Stomach (tissue), 19 donors: ENCODE measurements at places on chromosomes 5 and 9. TPM values are rescaled to one million over a fixed set of nuclear protein-coding genes. Genes with fewer than 3 reads are reported as not detected.

GRCh38 chr9:12856603-12857002 is 81.8 kb downstream of the LURAP1L start:
- H3K27me3 ChIP-seq, result no peaks in the 10 kb centered on the region
- H3K4me1 ChIP-seq, result peaks cover 5% of the 10 kb centered on the region
- H3K27ac ChIP-seq, result no peak overlapping the region
- no peak overlapping the region for H3K4me3 ChIP-seq

GRCh38 chr9:134870746-134871662 is 9.6 kb upstream of the FCN2 start:
- peaks cover 20% of the 10 kb centered on the region for H3K27me3 ChIP-seq
- H3K4me1 ChIP-seq, result no peaks in the 10 kb centered on the region
- no peak for DNase-seq
- no peak overlapping the region for H3K27ac ChIP-seq

DNA sequence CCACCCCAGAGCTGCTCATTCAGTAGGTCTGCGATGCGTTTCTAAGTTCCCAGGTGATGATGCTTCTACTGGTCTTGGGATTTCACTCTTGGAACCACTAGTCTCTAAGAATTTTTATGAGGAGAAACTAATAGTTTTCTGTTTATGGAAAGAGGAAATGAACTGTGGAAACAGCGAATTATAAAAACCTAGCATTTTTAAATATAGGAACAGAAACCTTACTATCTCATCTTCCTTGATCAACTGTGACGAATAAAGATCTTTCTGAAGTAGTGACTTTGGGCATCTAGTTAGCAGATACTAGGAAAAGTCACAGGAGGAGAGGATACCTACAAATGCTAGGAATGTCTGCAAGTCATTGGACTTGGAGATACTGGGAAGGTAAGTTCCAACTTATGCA is 376.8 kb upstream of the RFX3 start:
- H3K27me3 ChIP-seq, result no peaks in the 10 kb centered on the region
- H3K27ac ChIP-seq, result no peak overlapping the region
- no peaks in the 10 kb centered on the region for H3K4me1 ChIP-seq
- no peak for DNase-seq
- H3K36me3 ChIP-seq, result no peaks in the 10 kb centered on the region
- no peak overlapping the region for H3K4me3 ChIP-seq

- no peak for DNase-seq
- H3K4me3 ChIP-seq, result no peak overlapping the region
- no peaks in the 10 kb centered on the region for H3K36me3 ChIP-seq
- H3K27me3 ChIP-seq, result no peaks in the 10 kb centered on the region
- no peak overlapping the region for H3K27ac ChIP-seq
- no peaks in the 10 kb centered on the region for H3K4me1 ChIP-seq
Measured at GRCh38 chr5:92206681-92207080, 823.6 kb upstream of the ARRDC3 start.

Gene BAAT
- total RNA-seq, result not detected
